Hair follicle dermal papilla cell (primary cell): ENCODE measurements at places on chromosomes 7 and 10. TPM values are rescaled to one million over a fixed set of nuclear protein-coding genes. Genes with fewer than 3 reads are reported as not detected.

The PCGF5 gene
- total RNA-seq, result 32.8 and 42.7 TPM in 2 replicates

The OR2A1 gene
- 0.12 and 0.16 TPM in 2 replicates for total RNA-seq

The SLC4A2 gene
- total RNA-seq, result 69.2 and 82.3 TPM in 2 replicates

The SMARCD3 gene
- total RNA-seq, result 46.2 and 52.7 TPM in 2 replicates

The FAM221A gene
- 0.73 and 1.3 TPM in 2 replicates for total RNA-seq

The IGFBP3 gene
- total RNA-seq, result 38.9 and 89.6 TPM in 2 replicates

The TDRD1 gene
- total RNA-seq, result 3.3 and 4.7 TPM in 2 replicates

The PHKG1 gene
- total RNA-seq, result 3.8 and 7.0 TPM in 2 replicates

The FAM25A gene
- not detected in 2 replicates for total RNA-seq

The CYP3A4 gene
- total RNA-seq, result not detected in 2 replicates

The SCIN gene
- total RNA-seq, result 0.85 and 1.1 TPM in 2 replicates

The MBL2 gene
- total RNA-seq, result not detected in 2 replicates

The LRRC17 gene
- total RNA-seq, result 4.4 and 4.9 TPM in 2 replicates

The BTBD16 gene
- not detected in 2 replicates for total RNA-seq

The STEAP1B gene
- total RNA-seq, result 11.4 and 16.2 TPM in 2 replicates

The PDK4 gene
- 0.49 TPM in 2 replicates for total RNA-seq

The JCAD gene
- 33.9 and 40.7 TPM in 2 replicates for total RNA-seq

The LBX1 gene
- not detected in 2 replicates for total RNA-seq

The ABCB4 gene
- total RNA-seq, result 10.4 and 23.5 TPM in 2 replicates

The NAT16 gene
- not detected in 2 replicates for total RNA-seq

The ADAM8 gene
- total RNA-seq, result 1.7 and 3.4 TPM in 2 replicates

The PGAM2 gene
- 0.24 and 0.32 TPM in 2 replicates for total RNA-seq

The CREB5 gene
- total RNA-seq, result 1.2 and 2.9 TPM in 2 replicates

The DDC gene
- total RNA-seq, result not detected in 2 replicates

The ZNF736 gene
- 10.7 and 12.0 TPM in 2 replicates for total RNA-seq

The SYT15 gene
- 0.12 and 0.16 TPM in 2 replicates for total RNA-seq

The CDK5 gene
- 12.2 and 12.4 TPM in 2 replicates for total RNA-seq

The DAGLB gene
- total RNA-seq, result 16.7 and 17.2 TPM in 2 replicates

The UNCX gene
- 0.12 TPM in 1 of 2 replicates, not detected in the other for total RNA-seq

The THSD7A gene
- 0.49 and 1.9 TPM in 2 replicates for total RNA-seq

The ATP6V0A4 gene
- total RNA-seq, result not detected in 2 replicates

The SPDYE2B gene
- not detected in 2 replicates for total RNA-seq

The EPHA1 gene
- not detected in 2 replicates for total RNA-seq

The GIMAP8 gene
- total RNA-seq, result not detected in 2 replicates

The RAB18 gene
- 52.8 and 58.1 TPM in 2 replicates for total RNA-seq

The CYTH3 gene
- 60.7 and 70.3 TPM in 2 replicates for total RNA-seq

The CEP55 gene
- 2.9 and 4.9 TPM in 2 replicates for total RNA-seq

The OPALIN gene
- not detected in 2 replicates for total RNA-seq

The ARHGEF5 gene
- total RNA-seq, result 8.7 and 10.1 TPM in 2 replicates

The TYW1B gene
- total RNA-seq, result 3.4 and 6.5 TPM in 2 replicates

The CNPY1 gene
- total RNA-seq, result not detected in 2 replicates

The DRGX gene
- not detected in 2 replicates for total RNA-seq

The TBATA gene
- not detected in 2 replicates for total RNA-seq

The OR6B1 gene
- not detected in 2 replicates for total RNA-seq

The ACTR3C gene
- 0.65 TPM in 1 of 2 replicates, not detected in the other for total RNA-seq

The NPM3 gene
- 44.3 and 58.3 TPM in 2 replicates for total RNA-seq

The C10orf90 gene
- 0.12 TPM in 1 of 2 replicates, not detected in the other for total RNA-seq

The MRPL32 gene
- 27.1 and 29.0 TPM in 2 replicates for total RNA-seq

The PRDX3 gene
- total RNA-seq, result 139 and 146 TPM in 2 replicates

The RBP3 gene
- total RNA-seq, result not detected in 2 replicates

The NOLC1 gene
- total RNA-seq, result 22.3 and 28.2 TPM in 2 replicates

The FXYD4 gene
- not detected in 2 replicates for total RNA-seq

The LEP gene
- total RNA-seq, result 3.1 and 4.1 TPM in 2 replicates

The STEAP1 gene
- 44.4 and 50.0 TPM in 2 replicates for total RNA-seq
